ENCODE measurements at places on chromosomes 2 and 18.
A peak's percentile ranks its signal among the peaks of the same experiment; 100 is the strongest.

DNA sequence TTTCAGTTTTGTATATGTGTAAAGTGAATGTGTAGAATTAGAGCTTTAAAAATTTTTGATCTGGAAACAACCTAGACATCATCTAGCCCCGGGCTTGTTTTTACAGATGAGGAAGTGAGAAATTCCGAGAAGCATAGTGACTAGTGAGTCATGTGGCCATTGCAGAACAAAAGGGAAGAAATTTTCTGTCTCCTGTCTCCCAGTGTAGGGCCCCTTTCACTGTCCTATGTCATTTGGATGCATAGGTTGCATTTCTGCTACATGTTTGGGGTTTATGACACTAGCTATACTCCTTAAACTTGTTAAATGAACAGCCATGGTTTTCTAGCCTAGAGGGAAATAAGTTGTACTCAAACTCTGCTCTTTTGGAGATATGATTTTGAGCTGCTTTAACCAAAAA lies 84.6 kb downstream of the PLCL1 start:
- peak; percentile 4 for DNase-seq

- DNase-seq = no peak
Measured at GRCh38 chr2:11411768-11412448, 54.1 kb downstream of the E2F6 start.

GRCh38 chr2:145108361-145108778 lies 588.5 kb upstream of the ZEB2 start:
- DNase-seq = no peak

- no peak for DNase-seq
Measured at GRCh38 chr2:58862244-58862643, 621.1 kb upstream of the FANCL start.

DNA sequence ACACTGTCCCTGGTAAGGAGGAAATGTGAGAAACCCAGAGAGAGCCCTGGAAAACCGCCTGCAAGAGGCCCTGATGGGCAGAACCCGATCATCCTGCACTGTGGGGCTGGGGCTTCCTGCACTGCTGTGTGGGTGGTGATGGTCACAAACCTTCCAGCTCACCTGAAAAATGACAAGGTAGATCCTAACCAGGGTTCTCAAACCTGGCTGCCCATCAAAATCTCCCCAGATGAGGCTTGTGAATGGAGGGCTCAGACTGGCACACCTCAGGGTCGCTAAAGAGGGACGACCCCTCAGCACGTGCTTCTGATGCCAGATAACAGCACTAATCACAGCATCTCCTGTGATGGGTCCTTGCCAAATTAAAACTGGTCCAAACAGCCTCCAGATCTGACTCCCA lies 74.7 kb downstream of the GYPC start:
- DNase-seq = no peak

GRCh38 chr2:28638102-28638501 lies 113.5 kb upstream of the PPP1CB start:
- DNase-seq = no peak

Measured in T-helper 22 cell (primary cell).